Activated naive CD4-positive, alpha-beta T cell treated with anti-CD3 and anti-CD28 coated beads, Interleukin-2, amount 50 U/mL, for 16 hours (primary cell): ENCODE measurements at places on chromosomes 3 and 15.

DNA sequence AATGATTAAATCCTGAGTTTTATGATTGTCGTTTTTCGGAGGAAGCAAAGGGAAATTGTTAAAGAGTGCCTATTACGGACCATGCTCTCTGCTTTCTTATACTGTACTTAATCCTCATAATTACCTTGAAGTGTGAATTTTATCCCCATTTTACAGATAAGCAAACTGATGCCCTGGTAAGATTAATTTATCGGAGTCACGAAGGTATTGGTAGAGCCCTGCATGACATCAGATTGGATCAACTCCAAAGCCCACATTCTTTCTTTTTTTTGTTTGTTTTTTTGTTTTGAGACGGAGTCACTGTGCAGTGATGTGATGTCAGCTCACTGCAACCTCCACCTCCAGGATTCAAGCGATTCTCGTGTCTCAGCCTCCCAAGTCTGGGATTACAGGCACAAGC lies 1.6 kb upstream of the GNB4 start:
- DNase-seq: no peak

GRCh38 chr3:140501061-140501769 lies 176.6 kb upstream of the TRIM42 start:
- no peak for DNase-seq

- DNase-seq: no peak
Measured at GRCh38 chr3:195746346-195746745, 25.6 kb downstream of the MUC20 start.

- DNase-seq: no peak
Measured at GRCh38 chr3:188286087-188286513, 132.1 kb downstream of the LPP start.

DNA sequence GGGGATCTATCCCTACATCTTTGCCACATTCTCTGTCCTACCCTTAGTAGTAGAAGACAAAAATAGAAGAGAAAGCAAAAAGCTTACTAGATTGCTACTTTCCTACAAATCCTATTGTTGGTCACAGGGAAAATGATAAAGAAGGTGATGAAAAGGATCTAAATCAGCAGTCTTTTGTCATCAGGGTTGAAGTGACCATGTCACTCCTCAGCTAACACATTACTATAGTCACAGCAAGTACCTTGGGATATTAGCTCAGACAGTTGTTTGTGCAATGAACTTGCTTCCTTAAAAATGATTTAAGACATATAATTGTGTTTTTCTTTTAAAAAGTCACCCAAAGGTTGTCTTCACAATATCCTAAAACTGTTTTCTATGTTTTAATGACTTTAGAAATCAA lies 6.3 kb downstream of the ST3GAL6 start:
- no peak for DNase-seq

- no peak for DNase-seq
Measured at GRCh38 chr3:195748661-195749060, 27.9 kb downstream of the MUC20 start.

DNA sequence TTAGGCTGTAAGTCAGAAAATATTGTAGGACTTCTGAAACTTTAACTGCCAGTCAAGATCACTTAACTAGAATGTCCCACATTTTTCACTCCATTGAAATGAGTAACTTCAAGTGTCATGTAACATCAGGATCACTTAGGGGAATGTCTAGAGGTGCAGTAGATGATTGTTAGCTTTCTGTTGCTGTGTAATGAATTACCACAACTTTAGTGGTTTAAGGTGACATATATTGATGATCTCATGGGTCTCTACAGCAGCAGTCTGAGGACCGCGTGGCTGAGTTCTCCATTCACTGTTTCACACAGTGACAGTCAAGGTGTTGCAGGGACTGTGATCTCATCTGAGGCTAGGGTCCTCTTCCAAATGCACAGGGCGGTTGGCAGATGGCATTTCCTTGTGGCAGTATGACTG lies 82.7 kb downstream of the SLC25A26 start:
- DNase-seq: no peak

DNA sequence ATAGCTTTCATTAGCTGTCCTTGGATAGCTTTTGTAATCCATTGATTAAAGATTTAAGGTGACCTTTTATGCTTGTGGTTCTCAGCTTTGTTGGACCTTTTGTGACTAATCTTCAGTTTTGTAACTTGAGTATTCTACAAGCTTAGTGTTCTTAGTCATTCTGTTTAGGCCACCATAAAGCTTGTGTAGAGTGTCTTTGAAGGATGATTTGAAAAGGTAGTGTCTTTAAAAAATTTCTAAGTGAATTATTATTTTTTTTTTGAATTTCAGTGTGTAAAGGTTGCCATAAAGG lies 7.5 kb downstream of the MORF4L1 start:
- no peak for DNase-seq

DNA sequence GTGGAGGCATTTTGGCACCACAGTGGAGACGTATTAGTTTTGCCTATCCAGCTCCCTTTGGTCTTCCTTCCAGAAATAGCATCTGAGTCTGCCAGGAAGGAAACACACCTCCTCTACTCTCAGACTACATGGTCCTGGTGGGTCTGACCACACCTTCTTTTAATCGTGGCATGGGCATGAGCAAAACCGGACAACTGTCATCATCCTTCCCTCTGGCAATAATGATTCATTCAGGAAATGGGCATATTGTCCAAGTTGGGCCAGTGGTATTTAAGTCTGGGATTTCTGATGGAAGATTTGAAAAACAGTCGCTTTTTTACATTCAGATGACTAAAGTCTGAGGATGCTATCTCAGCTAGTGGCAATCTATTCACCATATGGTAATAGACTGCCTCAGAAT lies 601.0 kb upstream of the ADAMTS9 start:
- DNase-seq: no peak

DNA sequence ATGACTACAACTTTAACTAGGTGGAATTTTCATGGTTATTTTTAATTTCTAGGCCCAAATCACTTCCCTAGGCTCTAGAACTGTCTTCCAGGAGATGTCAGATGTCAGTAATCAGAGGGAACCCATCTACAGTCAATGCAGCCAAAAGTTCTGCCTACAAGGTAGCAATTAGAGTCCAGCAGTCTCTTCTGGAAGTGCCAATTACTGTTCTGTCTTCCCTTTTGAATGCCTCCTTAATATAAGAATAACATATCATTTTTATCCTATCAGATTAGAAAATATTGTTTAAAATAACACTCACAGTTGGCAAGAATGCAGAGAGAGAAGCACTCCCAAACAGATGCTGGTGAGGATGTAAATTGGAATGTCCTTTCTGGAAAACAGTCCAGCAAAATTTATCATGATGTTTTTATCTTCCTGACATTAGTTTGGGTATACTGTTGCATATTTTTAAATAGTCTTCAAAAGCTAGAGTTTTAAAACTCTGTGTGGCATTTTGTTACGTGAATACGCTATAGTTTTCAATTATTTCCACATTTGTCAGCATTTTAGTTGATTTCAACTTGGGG lies 543.7 kb downstream of the FHIT start:
- DNase-seq: no peak

- no peak for DNase-seq
Measured at GRCh38 chr3:112689989-112690388, 49.0 kb upstream of the CCDC80 start.

DNA sequence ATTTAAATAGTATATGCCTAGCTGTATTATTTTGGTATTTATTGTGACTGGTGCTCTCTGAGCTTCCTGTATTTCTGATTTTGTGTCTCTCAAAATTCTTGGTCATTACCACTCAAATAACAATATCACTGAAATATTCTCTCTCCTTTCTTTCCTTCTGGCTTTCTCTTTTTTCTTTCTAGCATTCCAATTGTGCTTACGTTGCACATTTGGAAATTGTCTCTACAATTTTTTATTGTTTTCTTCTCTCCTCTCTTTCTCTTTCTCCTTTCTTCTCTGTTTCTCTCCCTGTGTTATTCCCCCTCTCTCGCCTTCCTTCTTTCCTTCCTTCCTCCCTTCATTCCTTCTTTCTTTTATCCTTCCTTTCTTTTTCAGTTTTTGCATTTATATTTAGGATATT lies 89.6 kb upstream of the MCTP2 start:
- DNase-seq: no peak

GRCh38 chr3:122391681-122392446 lies 7.9 kb downstream of the FAM162A start:
- no peak for DNase-seq

- DNase-seq: no peak
Measured at GRCh38 chr3:197368330-197368729, 69.9 kb upstream of the DLG1 start.

GRCh38 chr3:138408751-138409570 lies 25.5 kb upstream of the ESYT3 start:
- no peak for DNase-seq

GRCh38 chr15:85580879-85581278 lies 200.5 kb downstream of the AKAP13 start:
- peak; percentile 15 for DNase-seq

DNA sequence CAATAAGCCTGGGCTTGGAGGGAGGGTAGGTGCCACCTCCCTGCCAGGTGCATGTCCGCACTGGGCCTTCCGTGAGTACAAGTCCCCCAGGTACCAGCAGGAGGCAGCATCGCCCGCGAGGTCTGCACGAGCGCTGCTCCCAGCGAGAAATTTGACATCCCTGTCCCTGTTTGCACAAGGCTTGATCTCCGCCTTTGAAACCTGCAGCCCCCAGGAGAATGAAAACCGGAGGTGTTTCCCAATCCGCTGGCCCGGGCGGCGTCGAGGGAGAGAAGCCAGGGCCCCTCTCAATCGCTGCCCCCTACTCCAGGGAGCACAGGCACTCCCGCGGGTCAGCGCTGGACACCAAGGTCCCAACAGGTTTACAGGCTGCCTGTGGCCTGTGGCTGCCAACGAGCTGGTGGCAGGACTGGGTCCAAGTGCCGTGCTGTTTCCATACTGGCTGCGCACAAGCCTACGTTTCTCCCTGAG lies 961 bp downstream of the HAPLN3 start:
- DNase-seq: peak; percentile 89

DNA sequence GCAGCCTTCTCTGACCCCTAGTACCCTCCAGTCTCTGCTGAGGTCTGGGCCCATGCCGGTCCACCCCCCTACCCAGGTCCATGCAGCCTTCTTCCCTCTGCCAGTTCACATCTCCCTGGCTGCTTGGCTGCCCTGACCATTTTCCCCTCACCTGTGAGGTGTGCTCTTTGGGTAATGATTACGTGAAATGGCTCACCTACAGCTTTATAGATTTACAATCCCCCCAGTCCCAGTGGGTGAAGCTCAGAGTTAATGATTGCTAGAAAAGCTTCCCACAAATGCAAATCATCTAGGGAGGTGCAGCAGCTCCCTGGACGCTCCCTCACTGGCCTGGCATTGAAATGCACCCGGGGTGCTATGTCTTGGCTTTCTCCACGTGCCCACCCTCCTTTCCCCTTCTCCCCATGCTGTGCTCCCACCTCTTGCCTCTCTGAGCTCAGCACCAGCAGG lies 18.7 kb downstream of the PAQR5 start:
- no peak for DNase-seq

- no peak for DNase-seq
Measured at GRCh38 chr3:155101398-155101797, 21.3 kb downstream of the MME start.

- DNase-seq: no peak
Measured at GRCh38 chr3:25663347-25663868, 1.3 kb downstream of the TOP2B start.

- no peak for DNase-seq
Measured at GRCh38 chr3:55180161-55180560, 252.3 kb upstream of the LRTM1 start.

- DNase-seq: no peak
Measured at GRCh38 chr3:98961161-98962155, 60.0 kb upstream of the DCBLD2 start.

- DNase-seq: no peak
Measured at GRCh38 chr15:92881211-92881754, 18.8 kb upstream of the CHD2 start.

GRCh38 chr3:4220065-4220464 lies 83.1 kb upstream of the SETMAR start:
- no peak for DNase-seq

- no peak for DNase-seq
Measured at GRCh38 chr3:123140550-123140949, 61.2 kb upstream of the SEC22A start.

DNA sequence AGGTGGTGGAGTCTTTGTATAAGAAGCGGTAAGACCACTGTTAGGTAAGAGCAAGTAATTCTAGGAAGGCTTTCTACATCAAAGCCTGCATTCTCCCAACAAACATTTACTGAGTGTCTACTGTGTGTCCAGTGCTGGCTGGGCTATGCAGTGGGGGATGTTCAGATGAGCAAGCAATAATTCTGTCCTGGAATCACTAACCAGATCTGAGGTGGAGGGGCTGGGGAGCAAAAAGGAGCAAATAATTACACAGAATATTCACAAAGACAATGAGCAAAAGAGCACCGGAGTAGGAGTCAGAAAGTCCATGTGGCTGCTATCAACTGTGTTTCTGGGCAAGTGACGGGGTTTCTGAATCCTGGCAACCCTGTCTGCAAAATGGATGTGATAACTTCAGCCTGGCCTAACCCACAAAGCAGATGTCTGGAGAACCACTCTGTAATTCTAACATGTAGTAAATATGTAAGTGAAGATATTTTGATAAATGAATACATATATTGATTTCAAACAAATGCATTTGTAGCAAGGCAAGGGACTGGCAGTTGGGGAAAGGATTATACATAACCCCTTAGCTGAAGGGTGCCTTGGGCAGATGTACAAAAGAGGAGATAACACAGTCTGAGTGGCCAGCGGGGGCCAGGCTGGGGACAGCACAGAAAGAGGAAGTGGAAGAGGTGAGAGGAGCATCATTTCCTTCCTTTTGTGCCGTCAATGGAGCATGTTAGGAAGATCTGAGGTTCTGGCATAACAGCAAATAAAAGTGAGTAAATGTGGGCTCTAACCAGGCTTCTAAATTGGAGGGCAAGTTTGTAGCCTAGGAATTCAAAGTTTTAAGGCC lies 28.8 kb downstream of the CYP8B1 start:
- no peak for DNase-seq

GRCh38 chr15:89175617-89176191 lies 45.7 kb downstream of the RLBP1 start:
- DNase-seq: no peak

GRCh38 chr15:67601073-67601472 lies 58.6 kb downstream of the MAP2K5 start:
- DNase-seq: no peak

DNA sequence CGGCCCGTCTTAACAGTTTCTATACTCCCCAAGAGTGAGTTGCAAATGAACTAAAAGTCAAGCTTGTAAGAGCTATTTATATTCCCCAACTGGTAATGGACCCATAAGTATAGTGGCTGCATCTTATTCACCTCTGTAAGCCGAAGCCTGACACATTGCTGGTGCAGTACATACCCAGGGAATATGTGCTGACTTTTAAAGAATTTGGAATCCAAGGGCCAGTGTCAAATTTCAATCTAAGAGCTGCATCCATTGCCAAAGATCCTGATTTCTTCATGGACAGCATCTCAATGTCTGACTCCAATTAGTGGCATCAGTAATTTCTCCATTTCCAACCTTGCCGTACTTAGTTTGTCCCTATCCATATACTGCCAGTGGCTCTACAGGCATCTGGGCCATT lies 42.0 kb downstream of the FRMD4B start:
- DNase-seq: no peak

DNA sequence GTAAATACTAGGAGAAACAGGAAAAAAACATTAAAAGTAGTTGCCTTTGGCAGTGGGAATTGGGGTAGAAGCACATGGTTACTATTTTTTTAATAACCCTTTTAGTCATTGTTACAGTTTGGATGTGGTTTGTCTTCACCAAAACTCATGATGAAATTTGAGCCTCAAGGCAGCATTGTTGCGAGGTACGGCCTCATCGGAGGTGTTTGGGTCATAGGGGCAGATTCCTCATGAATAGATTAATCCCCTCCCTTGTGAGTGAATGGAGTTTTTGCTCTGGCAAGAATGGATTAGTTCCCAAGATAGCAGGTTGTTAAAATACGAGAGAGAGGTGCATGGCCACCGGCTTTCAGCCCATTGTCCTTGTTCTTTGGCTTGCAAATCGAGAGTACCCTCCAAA lies 92.6 kb downstream of the LEKR1 start:
- DNase-seq: no peak
